ENCODE measurements at places on chromosomes 13 and 19.

- DNase-seq = no peak
These were observed 1090.4 kb downstream of the PCDH9 start for GRCh38 chr13:66139701-66140100.

DNA sequence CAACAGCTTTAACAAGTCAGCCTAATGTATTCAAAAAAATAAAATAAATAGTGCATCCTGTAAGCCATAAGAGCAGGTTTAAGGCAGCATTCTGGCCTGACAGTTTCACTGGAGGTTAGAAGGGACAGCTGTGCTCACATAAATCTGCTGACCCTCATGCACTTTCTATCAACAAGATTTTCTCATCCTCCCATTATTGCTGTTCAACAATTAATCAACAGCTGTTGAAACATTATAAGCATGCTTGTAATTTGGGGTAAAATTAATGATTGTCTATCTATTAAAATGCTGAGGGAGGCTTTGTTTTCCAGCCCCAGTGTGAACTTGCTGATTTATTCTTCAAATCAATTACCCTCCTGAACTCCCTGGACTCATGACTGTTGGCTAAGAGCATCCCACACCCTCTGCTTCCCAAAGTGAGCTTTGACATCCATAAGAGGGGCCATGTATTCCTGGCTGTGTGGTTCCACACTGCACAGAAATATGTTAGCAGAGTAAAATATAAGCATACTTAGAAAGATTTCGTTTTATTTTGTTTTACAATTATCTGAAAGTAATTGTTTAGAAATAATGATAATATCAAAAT, 492.4 kb downstream of the EFNB2 start:
- DNase-seq = no peak

DNA sequence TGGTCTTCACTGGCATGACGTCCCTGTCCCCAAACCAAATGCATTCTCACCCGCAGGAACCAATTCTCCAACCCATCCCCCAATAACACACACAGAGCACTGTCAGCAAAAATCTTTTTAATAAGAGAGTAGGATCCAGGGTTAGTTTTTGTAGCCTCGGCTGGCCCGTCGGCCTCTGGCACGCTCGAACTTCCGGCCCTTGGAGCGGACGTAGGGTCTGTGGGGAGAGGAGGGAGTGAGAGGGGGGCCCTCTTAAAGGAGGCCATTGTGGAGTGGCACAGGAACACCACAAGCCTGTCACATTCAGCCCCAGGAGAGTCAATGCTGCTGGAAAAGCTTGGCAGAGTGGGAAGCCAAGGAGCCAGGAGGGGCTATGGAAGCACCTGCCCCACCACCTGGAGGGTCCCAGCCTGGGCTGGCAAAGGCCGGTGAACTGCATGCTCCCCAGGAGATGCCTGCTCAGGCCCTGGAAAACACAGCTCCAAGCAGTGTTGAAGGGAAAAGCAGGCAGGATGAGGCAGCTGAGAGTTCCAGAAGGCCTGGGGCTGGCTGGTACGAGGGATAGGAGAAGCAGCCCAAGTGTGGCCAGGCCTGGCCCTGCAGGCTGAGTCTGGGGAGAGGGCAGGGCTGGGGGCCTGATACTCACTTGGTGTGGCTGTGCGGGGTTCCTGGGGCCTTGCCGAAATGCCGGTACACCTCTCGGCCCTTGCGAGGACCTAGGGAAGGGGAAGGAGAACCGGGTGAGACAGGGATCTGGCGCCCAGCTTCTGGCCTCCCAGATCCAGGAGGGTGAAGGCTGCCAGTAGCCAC, 560 bp upstream of the FAM83E start:
- no peak for DNase-seq

GRCh38 chr13:27574661-27575060, 45.7 kb downstream of the LNX2 start:
- DNase-seq = no peak
